ENCODE measurements at places on chromosomes 2 and 18.

DNA sequence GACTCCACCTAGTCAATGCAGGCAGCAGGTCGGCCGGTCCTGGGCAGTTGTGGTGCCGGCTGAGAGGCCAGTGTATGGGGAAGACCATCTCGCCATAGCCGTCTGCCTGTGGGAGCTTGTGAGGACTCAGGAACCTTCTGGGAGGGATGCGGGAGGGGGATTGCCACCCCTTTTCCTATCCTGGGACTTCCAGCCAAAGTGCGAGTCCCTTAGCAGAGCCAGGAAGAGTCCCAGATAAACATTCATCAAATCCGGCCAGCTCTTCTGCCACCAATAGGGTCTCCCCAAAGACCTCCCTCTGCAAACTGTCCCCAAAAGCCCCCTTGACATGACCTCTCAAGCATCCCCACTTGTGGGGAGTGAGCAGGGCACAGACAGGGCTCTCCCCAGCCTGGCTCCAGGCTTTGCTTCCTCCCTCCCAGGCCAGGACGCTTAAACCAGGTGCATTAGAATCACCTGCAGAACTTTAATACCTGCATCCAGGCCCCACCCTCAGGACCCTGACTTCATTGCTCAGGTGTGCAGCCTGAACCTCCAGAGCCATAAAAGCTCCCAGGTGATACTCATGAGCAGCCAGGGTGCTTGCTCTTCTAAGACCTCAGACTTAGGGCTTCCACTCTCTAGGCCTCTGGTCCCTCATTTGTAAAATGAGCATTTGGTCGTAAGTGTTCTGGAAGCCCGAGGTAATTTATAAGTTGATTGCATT lies 159.3 kb downstream of the CAPN13 start:
- no peak for DNase-seq

DNA sequence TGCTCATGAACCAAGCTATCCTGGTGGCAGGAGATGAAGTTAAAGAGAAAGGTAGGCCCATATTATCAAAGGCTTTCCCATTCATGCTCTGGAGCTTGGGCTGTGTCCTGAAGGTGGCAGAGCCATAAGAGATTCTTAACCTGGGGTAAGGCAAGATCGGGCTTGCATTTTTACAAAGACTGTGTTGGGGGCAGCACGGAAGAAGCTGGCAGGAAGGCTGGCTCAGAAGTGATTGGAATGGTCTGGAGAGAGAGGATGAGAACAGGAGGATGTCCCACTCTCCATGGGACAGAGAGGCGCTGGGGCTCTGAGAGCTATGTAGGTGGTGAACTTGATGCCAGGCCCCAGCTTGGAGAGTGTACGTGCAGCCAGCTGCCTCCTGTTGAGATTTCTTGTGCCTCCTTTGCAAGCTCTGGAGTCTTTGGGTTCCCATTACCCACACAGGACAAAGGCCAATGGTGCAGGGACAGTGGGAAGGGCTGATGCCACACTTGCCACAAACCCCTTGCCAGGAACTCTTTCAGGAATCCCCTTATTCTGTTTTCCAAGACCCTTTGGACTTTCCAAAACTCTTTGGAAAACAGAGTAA lies 40.6 kb upstream of the FZD5 start:
- no peak for DNase-seq

DNA sequence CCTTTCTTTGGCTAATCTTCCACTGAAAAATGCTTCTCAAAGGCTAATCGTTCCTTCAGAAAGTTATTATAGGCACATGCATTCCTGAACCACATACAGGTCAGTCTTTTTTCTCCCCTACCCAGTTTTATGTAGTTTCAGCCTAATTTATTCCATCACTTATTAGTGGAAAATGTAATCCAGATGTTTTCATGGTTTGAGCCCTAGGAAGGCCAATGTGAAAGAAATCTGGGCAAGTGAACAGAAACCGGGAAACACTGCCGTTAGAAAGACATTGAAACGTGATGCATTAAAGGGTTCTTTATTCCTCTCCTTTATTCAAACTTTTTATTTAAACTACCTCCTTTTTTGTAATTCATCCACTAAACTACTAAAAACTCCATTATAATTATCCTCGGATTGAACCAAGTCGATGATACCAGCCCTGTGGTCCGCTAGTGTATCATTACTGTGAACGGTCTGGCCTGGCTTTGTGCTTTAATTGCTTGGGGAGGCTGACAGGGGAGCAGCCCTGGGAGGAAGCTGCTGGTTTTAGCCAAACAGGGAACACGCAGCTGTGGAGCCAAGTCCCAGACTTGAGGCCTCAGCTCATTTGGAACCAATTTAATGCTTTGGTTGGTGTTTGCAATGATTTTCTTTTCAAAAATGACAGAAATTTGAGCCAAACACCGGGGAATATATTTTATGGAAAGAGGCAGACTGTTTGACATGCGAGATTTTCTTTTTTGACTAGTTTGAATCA lies 149.2 kb downstream of the ARHGAP28 start:
- no peak for DNase-seq

DNA sequence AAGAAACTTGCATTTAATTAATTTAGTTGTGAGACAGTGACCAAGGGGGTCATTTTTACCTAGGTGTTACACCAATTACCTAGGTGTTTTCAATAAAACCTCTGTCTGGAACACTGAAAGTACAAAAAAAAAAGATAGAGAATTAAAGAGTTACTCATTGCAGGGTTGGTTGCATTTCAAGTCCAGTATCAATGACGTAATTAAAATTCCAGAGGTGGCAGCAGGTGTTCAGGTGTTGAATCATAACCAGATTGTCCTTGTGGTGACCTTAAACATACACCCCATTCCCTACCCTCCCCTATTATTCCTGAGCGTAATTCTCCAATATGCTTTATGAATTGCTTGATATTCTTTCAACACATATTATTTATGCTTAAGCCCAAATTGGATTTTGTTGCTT lies 352.0 kb upstream of the SLC8A1 start:
- DNase-seq, result no peak

DNA sequence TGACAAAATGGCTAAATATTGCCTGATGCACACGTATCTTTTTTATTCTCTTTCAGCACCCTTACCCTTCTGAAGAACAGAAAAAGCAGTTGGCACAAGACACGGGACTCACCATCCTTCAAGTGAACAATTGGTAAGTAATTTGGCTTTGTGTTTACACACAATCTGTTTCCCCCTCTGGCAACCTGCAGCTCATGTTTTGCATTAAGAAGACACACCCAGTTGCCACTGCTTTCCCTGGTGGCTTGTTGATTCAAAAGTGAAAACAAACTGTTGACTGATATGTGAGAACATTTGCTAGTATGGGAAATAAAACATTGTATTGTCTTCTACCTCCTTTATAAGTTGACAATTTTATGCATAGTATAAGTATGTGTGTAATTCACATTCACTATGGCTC lies 113.0 kb downstream of the MEIS1 start:
- DNase-seq, result no peak

- DNase-seq, result no peak
Measured at GRCh38 chr2:8298783-8299182, 383.1 kb upstream of the ID2 start.

- no peak for DNase-seq
Measured at GRCh38 chr2:98805412-98806171, 74.7 kb upstream of the MGAT4A start.

DNA sequence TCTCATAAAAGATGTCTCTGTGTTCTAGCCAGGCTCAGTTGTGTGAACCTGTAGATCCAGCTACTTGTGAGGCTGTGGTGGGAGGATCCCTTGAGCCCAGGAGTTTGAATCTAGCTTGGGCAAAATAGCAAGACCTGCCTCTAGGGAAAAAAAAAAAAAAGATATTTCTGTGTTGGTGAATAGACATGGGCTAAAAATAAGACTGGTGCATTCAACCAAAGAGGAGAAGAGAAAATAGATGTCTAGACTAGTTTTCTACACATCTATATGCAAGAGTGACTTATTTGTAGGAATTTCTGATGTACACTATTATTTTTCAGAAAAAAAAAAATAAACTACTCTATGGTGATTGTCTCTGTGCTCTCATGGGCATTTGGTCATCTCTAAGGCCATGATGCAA lies 555.1 kb downstream of the BCL11A start:
- no peak for DNase-seq

GRCh38 chr2:20164061-20164733 lies 60.7 kb downstream of the SDC1 start:
- no peak for DNase-seq

GRCh38 chr2:221100467-221101089 lies 471.5 kb downstream of the EPHA4 start:
- no peak for DNase-seq

GRCh38 chr18:711310-711656 lies 1.1 kb downstream of the ENOSF1 start:
- DNase-seq, result no peak

GRCh38 chr2:48482313-48482712 lies 47.6 kb upstream of the STON1 start:
- no peak for DNase-seq

- DNase-seq, result no peak
Measured at GRCh38 chr2:44107086-44107740, 61.5 kb upstream of the PPM1B start.

DNA sequence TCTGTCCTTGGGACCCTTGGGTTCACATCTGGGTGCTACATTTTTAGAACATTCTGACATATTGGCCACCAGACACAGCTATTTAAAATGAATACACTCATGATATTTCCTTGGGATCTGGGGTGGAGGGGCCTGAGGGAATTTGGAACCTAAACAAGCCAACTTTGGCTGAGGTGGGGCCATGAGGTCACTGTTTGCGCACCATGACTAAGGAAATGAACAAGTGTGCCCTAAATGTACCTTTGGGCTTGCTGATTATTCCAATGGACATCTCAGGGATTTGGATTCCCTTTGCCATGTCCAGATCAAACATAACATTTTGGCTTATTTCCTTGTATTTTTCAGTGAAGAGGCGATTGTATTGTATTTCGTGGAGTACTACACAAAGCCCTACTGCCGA lies 80.5 kb upstream of the SEC11C start:
- DNase-seq, result no peak

- DNase-seq, result no peak
Measured at GRCh38 chr18:49457616-49458015, 2.8 kb downstream of the DYM start.

DNA sequence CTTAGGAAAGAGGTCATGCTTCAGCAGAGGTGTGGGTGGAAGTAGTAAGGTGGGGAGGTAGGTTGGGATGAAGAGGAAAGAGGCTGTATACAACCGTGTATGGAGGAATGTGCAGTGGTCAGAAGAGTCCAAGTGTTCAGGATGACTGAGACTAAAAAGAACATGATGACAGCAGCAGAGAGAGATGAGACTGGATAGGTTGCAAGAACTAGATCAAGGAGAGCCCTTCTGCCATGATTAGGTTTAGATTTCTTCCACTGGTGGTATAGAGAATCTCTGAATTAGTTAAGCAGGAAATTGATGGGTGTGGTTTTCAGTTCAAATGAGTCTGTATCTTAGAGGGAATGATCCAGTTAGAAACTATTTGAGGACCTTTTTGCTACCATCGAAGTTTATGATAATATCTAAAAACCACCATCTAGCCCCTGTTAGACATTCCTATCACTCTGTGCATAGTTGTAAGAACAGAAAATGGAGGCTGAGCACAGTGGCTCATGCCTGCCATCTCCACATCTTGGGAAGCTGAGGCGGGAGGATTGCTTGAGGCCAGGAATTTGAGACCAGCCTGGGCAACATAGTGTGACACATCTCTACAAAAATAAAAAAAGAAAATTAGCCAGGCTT lies 221.0 kb downstream of the LTBP1 start:
- no peak for DNase-seq

DNA sequence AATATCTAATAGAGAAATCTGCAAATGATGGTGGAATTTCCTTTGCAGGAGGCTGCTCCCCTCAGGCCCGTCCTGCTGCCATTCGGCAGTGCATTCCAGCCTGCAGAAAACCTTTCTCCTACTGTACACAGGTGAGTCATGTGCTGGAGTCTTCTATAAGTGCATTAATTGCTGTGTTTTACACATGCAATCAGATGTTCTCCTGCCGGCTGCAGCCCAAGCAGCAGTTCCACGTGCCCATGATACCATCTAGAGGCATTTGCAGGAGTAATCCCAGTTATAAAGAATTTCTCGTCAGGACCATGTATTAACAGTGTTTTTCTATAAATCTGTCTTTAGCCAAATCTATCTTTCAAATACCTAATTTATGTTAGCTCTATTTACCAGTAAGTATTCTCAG lies 304.7 kb upstream of the HNMT start:
- DNase-seq, result no peak

GRCh38 chr2:222320436-222321395 lies 21.9 kb upstream of the PAX3 start:
- DNase-seq, result no peak

DNA sequence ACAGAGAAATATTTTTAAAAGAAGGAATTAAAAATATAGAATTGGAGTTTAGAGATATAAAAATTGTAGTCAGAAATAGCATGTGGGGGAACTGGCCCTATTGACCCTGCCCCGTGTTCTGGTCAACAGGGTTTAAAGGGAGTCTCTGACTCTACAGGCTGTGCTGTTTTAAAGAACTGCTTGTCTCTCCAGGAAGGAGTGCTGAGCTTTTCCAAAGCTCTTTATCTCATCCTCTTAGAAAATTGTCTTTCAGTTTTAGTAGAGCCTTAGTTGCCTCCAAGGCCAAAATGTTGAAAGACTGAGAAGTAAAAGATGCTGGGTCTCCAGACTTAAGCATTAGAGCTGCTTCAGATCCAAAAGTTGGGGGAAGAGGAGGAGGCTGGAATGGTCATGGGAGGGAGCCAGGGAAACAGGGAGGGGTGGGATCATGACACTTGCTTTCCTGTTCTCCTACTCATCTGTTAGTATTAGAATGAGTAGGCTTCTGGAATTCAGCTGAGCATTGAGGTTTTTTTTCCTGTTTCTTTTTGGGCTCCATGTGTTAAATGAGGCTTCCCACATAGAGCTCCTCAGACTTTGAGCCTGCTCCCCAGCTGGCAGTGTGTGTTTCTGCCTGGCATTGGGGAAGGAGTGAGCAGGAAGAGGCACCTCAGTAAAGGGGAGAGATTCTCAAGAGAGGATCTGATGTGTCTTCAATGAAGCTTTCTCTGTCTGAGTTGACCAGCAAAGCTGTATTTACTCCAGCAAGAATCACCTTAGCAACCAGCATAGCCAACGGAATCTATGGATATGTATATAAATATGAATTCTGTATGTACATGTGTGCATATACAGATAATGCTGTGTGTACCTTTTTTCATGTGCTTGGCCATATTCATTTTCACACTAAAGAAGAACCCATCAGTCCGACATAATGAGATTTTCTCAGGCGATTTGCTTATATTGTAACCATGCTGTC lies 186.8 kb upstream of the FBXO11 start:
- DNase-seq, result no peak

DNA sequence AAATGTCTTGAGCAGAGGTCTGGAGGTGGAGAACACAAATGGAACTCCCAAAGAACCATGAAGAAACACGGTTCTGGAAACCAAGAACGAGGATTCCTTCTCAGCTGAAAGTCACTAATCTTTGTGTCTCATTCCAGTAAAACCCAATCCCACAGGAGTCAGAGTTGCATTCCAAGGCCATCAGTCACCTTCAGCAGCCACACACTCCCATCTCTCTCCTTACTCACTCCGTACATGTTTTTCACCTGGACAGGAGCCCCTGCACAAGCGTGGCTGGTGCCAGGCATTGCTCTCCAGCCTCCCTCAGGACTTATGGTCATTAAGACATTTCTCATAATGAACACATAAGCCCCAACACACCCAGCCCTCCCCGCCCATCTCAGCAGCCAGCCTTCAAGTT lies 175.4 kb upstream of the SIX2 start:
- DNase-seq, result no peak

GRCh38 chr18:57666818-57667497 lies 45.3 kb upstream of the NARS1 start:
- no peak for DNase-seq
